ENCODE measurements at places on chromosomes 7 and 10.

DNA sequence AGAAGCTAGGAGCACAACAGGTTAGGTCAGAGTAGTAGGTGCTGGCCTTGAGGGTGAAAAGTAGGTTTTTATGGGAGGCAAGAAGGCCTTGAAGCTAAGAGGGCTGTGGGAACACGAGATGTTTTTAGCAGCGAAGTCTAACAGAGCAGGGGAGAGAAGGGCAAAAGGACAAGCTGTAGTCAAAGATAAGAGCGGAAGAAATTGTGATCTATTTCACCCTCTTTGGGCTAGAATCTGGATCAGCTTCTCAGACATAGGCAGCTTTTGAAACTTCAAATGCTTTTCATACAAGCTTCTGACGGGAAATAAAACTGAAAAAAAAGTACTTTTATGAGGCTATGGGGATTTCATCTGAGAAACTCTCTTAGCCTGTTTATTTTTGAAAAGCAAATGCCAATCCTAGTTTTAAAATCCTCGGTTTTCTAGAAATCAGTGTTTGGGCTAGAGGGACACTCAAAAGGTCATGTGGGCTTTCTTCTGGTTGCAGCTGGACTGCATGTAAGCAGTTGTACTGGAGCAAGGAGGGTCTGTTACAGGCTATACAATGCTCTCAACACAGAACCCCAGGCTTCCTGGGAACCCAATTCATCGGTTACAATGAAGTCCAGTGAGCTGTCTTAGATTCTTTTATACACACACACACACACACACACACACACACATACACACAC lies 83.6 kb downstream of the RNF216 start:
- no peak for DNase-seq
- H3K27ac ChIP-seq = 0 out of 2 replicates have a peak overlapping the region, but pooled peaks have one; percentile 3
- H3K4me1 ChIP-seq = peaks cover 31% of the 10 kb centered on the region
- no peaks in the 10 kb centered on the region for H3K27me3 ChIP-seq

GRCh38 chr7:102966465-102966864 lies 53.7 kb downstream of the LRRC17 start:
- no peaks in the 10 kb centered on the region for H3K36me3 ChIP-seq
- no peak overlapping the region for H3K27ac ChIP-seq
- no peak overlapping the region for H3K4me3 ChIP-seq
- no peaks in the 10 kb centered on the region for H3K4me1 ChIP-seq
- no peak for DNase-seq

DNA sequence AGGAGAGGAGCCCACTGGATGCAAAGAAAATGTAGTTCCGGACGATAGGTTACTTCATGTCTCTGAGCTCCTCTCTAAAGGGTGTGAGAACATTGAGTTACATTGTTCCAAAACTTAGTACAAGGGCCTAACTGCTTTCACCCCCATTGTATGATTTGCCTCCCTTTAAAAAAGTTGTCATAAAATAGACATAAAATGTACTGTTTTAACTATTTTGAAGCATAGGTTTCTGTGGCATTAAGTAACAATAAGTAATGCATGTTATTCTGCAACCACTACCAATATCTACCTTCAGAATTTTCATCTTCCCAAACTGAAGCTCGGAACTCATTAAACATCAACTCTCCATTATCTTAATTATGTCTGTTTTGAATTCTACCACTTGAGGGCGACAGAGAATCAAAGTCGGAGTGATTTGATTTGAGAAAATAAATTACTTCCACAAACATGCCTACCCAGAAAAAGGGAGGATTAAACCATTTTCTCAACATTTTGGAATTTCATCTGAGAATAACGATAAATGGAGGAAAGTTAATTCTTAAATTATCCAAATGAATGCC lies 2.7 kb downstream of the IGFBP1 start:
- no peak overlapping the region for H3K27ac ChIP-seq
- H3K4me1 ChIP-seq = no peaks in the 10 kb centered on the region
- peaks cover 15% of the 10 kb centered on the region for H3K27me3 ChIP-seq
- H3K4me3 ChIP-seq = no peak overlapping the region
- DNase-seq = no peak

- H3K27me3 ChIP-seq = no peaks in the 10 kb centered on the region
- no peak overlapping the region for H3K4me3 ChIP-seq
- H3K27ac ChIP-seq = no peak overlapping the region
- H3K36me3 ChIP-seq = peaks cover 49% of the 10 kb centered on the region
- DNase-seq = no peak
Measured at GRCh38 chr7:127995881-127996215, 35.4 kb downstream of the LRRC4 start.

DNA sequence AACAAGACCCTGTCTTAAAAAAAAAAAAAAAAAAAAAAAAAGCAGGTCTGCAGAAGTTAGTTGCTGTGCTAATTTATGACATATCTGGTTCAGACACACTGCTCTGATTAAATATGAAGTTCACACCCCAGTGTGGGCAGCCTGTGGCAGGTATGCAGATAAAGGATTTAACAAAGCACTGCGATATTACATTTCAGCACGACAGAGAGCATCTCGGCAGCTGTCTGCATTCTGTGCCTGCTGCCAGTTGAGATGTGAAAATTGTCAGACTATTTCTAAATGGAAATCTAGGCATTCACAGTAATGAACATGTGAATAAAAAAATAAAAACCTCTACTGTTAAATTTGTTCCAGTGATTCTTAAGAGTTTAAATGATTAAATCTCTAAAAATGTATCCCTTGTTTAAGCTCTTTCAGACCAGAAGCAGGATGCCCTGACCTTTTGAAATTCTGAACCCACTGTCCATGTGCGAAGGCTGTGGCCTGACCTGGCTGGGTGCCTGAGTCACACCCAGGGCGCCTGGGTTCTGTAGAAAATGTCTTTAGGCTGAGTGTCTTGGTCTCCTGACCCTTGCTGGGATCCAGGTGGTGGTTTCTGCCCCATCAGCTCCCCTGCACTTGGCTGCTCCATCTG lies 272.9 kb downstream of the WDR37 start:
- no peaks in the 10 kb centered on the region for H3K36me3 ChIP-seq
- no peak for DNase-seq
- H3K4me1 ChIP-seq = peaks cover 8% of the 10 kb centered on the region
- H3K27me3 ChIP-seq = no peaks in the 10 kb centered on the region
- H3K27ac ChIP-seq = no peak overlapping the region
- no peak overlapping the region for H3K4me3 ChIP-seq

GRCh38 chr7:148809856-148810255 lies 74.2 kb downstream of the EZH2 start:
- no peaks in the 10 kb centered on the region for H3K27me3 ChIP-seq
- no peaks in the 10 kb centered on the region for H3K4me1 ChIP-seq
- H3K4me3 ChIP-seq = no peak overlapping the region
- no peak for DNase-seq

- no peaks in the 10 kb centered on the region for H3K36me3 ChIP-seq
- H3K4me1 ChIP-seq = no peaks in the 10 kb centered on the region
- no peak for DNase-seq
- no peaks in the 10 kb centered on the region for H3K27me3 ChIP-seq
- no peak overlapping the region for H3K4me3 ChIP-seq
Measured at GRCh38 chr10:116355341-116355740, 31.1 kb downstream of the CCDC172 start.

DNA sequence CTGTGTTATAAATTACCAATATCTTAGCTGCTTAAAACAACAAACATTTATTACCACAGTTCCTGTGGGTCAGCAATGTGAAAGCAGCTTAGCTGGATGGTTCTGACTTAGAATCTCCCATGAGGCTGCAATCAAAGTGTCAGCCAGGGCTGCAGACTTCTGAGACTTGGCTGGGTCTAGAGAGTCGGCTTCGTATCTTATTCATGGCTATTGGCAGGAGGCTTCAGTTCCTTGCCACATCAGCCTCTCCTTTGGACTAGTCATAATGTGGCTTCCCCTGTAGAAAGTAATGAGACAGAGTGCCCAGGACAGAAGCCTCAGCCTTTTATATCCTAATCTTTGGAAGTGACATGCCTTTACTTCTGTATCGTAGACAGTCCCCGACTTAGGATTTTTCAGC lies 27.3 kb downstream of the RALA start:
- no peak overlapping the region for H3K4me3 ChIP-seq
- H3K4me1 ChIP-seq = no peaks in the 10 kb centered on the region
- H3K36me3 ChIP-seq = no peaks in the 10 kb centered on the region
- no peak for DNase-seq

DNA sequence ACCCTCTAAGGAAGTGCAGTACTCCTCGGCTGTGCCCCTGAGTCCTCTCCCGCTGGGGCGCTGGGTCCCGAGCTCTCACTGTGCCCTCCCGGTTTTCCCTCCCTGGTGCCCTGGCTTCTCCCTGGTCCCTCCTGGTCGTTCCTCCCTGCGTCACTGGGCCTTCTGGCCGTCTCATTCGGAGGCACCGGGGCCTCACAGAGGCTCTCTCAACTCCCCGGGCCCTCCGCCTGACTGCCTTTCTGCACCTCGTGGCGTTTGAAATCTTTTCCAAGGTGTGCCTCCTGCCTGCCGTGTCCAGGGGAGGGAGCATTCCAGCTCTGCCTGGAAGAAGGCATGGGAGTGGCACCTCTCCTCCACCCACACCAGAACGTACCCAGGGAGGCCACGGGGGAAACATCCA lies 174.3 kb downstream of the TCERG1L start:
- H3K27ac ChIP-seq = no peak overlapping the region
- H3K27me3 ChIP-seq = no peaks in the 10 kb centered on the region
- no peaks in the 10 kb centered on the region for H3K36me3 ChIP-seq
- DNase-seq = no peak

DNA sequence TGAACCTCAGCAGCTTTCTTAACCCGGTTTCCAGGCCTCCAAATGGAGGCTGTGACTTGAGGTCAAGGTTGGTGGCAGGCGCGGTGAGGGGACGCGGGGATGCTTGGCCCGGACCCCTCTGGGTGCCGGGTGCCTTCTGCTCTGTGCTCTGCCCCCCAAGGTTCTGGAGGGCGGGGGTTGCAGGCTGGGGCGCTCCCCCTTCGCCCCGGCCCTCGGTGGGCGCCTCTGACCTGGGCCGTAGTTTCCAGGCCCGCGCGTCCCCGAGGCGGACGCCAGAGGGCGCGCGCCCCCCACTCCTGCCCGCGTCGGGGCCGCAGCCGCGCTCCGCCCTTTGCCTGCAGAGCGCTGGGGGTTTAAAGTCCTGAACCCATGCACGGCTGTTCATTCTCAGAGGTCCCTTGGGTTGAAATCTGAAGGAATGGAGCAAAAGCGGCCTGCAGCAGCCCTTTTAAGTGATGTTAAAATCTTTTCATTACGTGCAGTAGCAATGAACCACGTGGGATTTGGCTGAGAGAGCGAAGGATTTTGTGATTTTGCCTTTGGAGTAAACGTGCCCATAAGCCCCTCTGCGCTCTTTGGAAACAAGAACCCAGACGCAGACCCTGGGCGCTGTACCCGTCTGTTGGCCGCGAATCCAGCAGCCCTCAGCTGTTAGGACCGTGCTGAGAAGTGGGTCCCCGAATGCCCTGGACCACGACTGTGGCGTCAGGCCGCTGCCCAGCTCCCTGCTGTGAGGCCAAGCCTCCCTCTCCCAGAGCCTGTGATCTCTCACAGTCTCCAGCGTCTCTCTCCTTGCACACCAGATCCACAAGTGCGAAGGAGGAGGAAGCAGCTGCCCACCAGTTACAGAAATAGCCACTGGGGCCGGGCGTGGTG lies 135.0 kb downstream of the ACTR3B start:
- H3K4me3 ChIP-seq = no peak overlapping the region
- DNase-seq = no peak
- H3K27me3 ChIP-seq = no peaks in the 10 kb centered on the region

- H3K27me3 ChIP-seq = no peaks in the 10 kb centered on the region
- no peak overlapping the region for H3K27ac ChIP-seq
- no peaks in the 10 kb centered on the region for H3K4me1 ChIP-seq
- no peaks in the 10 kb centered on the region for H3K36me3 ChIP-seq
- no peak overlapping the region for H3K4me3 ChIP-seq
- DNase-seq = no peak
Measured at GRCh38 chr10:44731283-44731682, 179.9 kb upstream of the TMEM72 start.

DNA sequence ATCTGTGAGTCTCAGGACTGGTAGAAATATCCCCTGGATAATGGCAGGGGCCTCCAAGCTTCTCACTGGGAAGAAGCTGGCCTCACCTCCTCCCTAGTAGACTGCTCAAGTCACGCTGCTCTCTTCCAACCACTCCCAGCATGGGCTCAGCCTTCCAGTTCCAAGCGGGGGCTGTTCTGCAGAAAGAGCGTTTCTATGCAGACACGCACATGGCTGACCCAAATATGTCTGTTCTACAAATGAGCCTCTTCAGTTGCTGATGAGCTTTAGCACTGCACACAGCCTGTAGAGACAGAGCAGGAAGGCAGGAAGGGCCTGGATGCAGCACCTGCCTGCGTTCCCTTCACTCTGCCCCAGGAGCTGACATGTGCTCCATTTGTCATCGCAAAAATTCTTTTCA lies 523.9 kb upstream of the MGMT start:
- H3K4me1 ChIP-seq = no peaks in the 10 kb centered on the region
- H3K4me3 ChIP-seq = no peak overlapping the region
- no peaks in the 10 kb centered on the region for H3K27me3 ChIP-seq
- no peak overlapping the region for H3K27ac ChIP-seq
- DNase-seq = no peak

GRCh38 chr10:13767676-13768178 lies 181.0 kb downstream of the PRPF18 start:
- H3K4me3 ChIP-seq = no peak overlapping the region
- H3K4me1 ChIP-seq = no peaks in the 10 kb centered on the region
- DNase-seq = no peak
- H3K27me3 ChIP-seq = no peaks in the 10 kb centered on the region

DNA sequence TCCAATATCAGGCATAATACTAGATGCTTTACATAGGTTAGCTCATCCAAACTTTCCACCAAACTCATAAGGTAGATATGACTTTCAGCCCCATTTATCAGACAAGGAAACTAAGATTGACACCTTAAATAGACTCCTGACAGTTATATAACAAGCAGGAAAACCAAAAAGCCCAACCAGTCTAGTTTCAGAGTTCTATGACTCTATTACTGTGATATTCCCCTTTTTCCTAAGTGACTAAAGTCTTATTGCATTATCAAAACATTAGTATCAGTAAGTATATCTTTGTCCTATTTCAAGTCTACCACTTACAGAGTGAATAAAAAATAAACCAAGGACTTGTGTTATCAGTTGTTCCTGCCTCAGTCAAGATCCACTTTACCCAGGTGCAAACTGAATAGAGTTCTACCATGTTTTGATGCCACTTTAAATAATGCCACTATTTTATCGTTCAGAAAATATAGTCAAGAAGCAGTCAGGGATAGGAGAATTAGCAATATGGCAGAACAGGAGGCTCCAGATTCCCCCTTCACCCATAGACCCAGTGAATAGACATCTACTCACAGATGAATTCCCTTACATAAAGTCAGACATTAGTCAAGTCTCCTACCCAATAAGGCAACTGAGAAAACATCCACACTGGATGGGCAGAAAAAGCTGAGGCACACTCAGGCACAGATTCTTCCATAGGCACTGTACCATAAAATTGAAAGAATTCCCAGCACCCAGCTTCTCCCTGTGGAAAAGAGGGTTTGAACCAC lies 74.1 kb downstream of the CRPPA start:
- no peak overlapping the region for H3K27ac ChIP-seq
- H3K4me3 ChIP-seq = no peak overlapping the region
- no peak for DNase-seq

- H3K27me3 ChIP-seq = peaks cover 14% of the 10 kb centered on the region
- H3K4me1 ChIP-seq = no peaks in the 10 kb centered on the region
- no peaks in the 10 kb centered on the region for H3K36me3 ChIP-seq
- no peak overlapping the region for H3K4me3 ChIP-seq
Measured at GRCh38 chr10:75525067-75525466, 93.6 kb downstream of the LRMDA start.

All from DND-41 (cell line).